Stimulated activated CD8-positive, alpha-beta memory T cell treated with anti-CD3 and anti-CD28 coated beads, Interleukin-15, amount 100 ng/mL, for 48 hours (primary cell): ENCODE measurements at places on chromosomes 2 and 18.

- DNase-seq: no peak
These were observed 130.2 kb downstream of the OSR1 start for GRCh38 chr2:19228181-19228593.

GRCh38 chr18:76398896-76399612, 96.0 kb downstream of the ZNF516 start:
- DNase-seq: peak; percentile 59

DNA sequence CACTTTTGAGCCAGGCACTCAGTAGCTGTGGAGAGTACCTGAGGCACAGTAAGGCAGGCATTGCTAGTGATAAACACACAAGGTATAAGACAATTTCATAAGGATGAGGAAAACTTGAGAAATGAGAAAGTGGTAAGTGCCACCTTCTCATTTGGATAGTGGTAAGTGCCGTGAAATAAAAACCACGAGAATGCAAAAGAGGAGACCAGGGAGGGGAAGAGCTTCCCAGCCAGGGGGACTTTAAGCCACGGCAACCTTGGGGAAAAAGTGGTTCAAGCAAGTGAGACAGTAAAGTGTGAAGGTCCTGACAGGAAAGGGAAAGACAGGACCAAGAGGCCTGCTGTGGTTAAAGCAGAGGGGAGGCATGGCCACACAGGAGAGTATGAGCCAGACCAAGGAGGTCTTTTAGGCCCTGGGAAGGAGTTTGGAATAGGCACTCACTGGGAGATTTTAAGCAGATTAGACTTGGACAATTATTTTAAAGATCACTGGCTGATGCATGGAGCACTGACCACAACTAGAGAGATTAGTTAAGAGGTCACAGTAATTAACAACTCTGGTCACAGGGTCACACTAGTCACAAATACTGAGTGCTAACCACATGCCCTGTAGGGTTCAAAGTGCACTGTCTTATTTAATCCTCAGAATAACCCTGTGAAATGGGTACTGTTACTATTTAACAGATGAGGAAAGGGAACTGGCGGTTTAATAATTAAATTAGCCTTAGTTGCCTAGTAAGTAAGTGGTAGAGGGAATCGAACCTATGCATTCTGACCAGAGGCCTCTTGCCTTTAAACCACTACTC, 50.1 kb downstream of the THOC1 start:
- no peak for DNase-seq

DNA sequence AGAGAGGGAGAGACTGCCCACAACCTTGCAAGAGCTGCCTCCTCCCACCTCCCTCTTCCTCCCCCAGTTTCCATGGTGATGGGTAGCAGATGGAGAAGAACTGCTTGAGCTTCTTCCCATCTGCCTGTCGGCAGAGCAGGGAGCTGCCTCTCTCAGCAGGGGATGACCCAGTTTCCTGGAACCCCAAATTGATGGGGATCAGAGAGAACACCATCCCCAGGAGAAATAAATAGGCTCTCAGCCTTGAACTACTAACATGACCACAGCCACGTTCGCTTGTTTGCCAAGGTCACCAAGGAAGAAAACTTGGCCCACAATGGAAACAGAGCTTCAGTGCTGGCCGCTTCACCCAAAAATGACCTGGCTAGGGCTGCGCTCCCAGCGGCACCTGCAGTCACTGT, 82.2 kb downstream of the ADD2 start:
- no peak for DNase-seq

DNA sequence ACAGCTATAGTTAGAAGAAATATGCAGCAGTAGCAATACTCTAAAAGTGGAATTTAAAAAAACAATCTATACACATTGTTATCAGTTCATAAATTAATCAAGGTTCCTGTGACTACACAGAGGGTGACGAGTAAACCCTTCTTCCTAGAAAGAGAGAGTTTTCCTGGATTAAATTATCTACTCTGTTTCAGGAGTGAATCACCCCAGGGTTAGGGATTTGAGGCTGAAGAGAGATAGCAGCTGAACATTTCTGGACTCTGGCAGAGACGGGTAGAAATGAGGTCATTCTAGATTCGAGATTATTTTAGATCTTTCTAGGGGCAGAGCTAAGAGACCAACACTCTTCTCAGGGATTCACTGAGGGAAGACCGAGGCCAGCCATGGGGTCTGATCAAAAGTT, 38.8 kb upstream of the PMAIP1 start:
- DNase-seq: no peak

DNA sequence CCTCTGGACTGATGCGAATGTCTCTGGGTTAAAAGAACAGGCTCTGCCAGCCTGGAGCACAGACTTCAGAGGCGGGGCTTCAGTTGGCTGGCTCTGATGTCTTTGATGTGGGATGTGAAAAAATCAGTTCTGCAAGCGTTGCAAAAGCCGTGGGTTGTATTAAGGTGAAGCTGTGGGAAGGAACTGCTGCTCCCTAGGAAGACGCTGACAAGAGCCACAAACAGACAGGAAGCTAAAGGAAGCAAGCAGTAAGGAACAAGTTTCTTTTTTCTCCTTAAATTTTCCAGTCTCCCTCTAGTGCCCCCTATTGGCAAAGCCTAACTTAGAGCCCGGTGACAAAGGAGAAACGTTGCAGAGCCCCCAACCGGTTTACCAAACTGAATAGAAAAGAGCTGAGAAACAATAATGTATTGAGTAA, 239.0 kb downstream of the CCDC178 start:
- DNase-seq: no peak

DNA sequence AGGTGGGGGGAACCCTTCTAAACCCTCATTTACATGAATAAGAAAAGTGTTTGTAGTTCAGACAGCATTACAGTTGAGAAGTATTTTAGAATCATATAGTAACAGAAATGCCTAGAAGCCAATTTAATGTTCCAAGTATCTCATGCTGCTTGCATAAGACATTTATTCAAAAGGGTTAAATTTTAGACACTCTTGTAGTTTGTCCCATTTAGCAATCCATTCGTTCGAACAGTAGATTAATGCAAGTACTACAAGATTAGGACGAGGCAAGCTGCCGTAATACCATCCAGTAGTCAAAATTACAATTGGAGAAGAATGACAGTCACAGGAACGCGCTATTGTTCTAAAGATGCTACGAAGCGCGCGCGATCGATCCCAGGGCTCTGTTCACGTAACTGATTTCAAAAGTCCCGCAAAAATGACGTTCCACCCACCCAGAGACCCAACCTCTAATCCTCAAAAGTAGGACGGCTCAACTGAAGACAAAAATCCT, 1.2 kb downstream of the TMEM237 start:
- DNase-seq: no peak

GRCh38 chr2:238521870-238522269, 95.1 kb downstream of the ASB1 start:
- no peak for DNase-seq

DNA sequence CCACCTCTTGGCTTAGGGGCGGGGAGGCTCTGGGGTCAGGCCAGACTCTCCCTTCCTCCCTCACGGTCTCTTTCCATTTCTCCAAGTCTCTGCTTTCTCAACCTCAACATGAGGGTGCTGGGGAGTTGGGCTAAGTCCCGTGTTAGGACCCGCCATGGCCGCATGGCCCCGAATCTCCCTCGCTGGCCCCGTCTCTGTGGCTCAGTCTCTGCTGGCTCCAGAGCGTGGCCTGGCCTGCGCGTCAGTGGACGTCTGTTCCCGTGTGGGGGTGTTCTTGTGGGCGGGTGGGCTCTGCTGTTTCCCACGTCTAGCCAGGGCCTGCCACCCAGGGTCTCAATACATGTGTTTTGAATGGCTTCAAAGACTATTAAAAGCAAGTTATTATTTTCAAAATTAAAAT, 12.4 kb downstream of the ALLC start:
- DNase-seq: no peak

DNA sequence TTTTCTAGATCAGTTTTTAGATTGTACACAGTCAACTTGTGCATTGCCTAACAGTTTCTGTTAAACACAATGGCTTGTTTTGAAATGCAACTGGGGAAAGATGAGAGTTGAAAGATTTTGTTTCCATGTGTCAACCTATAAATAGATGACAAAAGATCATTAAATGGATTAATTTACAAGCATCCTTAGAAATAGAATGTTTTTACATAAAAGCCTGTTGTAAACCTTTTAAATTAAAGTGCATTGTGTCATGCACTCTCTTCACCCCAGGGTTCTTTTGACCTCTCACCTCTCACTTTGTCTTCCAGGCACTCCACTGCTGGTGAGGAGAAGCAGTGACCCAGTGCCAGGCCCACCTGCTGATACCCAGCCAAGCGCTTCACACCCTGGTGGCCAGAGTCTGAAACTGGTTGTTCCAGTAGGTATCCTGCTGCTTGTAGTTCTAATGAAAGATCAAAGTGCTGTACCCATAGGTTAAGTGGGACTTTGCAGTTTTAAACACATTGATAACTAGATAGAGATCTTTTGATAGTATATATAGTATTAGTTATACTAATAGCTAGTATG, 502.1 kb downstream of the PARD3B start:
- no peak for DNase-seq

DNA sequence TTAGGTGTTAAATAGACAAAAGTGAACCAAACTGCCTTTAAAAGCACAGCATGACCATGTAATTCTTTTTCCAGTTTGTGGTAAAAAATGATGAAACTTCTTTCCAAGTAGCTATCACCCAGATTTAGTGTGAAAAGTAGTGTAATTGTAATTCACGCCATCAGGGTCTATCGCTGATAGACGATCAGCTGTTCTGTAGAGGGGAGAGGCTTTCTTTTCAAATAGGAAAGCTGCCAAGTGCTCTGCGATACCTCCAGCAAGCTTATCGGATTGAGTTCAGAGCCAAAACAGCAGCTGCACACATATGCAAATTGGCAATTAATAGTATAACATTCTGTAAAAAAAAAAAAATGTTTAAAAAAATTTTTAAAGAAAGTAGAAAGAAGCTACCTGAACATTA, 61.9 kb upstream of the PSMD14 start:
- no peak for DNase-seq

DNA sequence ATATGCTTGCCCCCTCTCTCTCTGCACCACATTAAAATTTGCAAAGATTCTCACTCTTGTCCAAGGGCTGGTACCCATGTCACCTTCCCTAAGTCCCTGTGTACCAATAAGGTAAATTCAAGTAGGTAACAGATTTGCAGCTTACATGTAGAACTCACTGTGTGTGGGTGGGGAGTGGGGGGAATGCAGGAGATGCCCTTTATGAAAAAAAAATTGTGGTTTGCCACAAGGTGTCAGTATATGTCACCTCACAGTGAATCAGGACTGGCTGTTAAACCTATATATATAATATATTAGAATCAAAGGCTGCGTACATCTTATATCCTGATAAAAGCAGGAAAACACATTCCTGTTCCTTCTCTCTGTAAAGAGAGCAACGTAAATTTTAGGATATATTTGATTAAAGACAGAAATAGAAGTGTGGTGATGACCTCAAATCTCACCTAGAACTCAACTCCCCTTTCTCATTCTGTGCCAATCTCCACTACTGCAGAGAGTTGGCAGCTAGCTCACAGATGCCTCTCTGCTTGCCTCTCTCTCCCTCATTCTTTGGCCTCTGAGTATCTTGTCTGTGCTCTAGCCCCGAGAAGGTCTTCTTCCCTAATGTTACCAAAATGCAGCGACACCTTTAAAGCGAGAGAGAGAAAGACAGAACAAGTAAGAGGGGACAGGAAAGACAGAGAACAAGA, 536 bp downstream of the XDH start:
- DNase-seq: no peak

GRCh38 chr2:98773169-98773568, 42.2 kb upstream of the MGAT4A start:
- no peak for DNase-seq

DNA sequence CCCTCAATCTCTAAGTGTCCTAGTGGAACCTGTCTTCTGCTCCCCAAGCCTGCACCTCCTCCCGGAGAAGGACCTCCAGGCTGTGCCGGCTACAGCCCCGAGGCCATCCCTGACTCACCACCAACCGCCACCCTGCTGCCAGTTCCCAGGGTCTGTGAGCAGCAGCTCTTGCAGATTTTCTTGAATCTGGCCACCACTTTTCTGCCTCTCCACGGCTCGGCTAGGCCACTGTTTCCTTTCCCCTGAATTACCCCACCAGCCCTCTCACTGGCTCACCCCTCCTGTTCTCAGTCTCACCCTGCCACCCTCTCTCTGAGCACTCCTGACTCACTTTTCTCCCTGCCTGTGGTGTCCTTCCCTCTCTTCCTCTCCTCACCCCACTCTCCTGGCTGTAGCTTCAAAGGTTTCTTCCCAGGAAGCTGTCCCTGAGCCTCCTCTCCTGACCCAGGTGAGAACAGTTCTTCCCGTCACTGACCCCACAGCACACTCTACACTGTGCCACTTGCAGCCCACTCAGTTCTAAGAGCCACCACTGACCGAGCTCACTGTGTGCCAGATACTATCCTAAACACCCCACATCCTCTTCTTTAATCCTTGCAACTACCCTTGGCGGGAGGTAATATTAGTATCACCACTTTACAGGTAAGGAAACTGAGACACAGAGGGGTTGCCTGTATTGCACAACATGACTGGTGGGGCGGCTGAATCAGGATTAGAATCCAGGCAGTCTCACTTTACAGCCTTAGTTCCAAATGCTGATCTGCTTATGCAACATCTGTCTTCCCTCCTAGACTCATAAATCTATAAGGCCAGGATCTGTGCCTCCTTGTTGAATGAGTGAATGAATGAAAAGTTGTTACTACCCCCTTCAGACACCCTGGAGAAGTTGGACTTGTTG, 111.6 kb downstream of the SMAD7 start:
- DNase-seq: no peak
